Thoracic aorta (tissue), 2 donors: ENCODE measurements at places on chromosomes 5 and 9.
A peak's percentile ranks its signal among the peaks of the same experiment; 100 is the strongest.

- peak; percentile 47 for DNase-seq
These were observed 566 bp upstream of the FOCAD start for GRCh38 chr9:20683351-20684034.

DNA sequence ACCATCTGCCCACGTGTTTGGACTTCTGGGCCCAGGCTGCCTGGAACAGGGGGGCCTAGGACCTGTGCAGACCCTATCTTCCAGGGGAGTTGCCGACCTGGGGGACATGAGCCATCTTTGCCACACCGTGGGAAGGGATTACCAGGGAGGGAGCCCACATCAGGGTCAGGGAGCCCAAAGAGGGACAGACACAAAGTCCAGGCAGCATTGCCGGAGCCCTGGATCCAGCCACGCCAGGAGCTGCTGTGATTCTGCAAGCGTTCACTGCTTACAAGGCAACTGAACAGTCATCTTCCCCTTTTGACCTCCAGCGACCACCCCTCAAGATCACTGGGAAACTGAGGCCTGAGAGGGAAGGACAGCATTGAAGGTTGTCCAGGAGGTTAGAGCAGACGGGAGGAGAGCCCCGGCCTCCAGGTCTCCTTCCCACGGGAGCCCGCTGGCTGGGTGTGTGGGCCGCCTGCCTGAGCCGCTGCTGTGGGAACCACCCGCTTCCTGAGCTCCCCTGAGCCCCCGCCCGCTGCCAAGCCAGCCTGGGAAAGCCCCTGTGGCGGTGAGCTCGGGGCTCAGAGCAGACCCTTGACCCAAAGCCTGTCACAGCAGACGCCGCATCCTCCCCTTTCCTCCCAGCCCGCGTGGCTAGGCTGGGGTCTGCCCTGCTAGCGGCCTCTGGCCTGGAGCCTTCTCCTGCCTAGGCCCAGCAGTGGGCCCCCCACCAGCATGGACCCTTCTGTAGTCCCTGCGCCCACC lies 17.1 kb upstream of the NOTCH1 start:
- DNase-seq, result no peak

DNA sequence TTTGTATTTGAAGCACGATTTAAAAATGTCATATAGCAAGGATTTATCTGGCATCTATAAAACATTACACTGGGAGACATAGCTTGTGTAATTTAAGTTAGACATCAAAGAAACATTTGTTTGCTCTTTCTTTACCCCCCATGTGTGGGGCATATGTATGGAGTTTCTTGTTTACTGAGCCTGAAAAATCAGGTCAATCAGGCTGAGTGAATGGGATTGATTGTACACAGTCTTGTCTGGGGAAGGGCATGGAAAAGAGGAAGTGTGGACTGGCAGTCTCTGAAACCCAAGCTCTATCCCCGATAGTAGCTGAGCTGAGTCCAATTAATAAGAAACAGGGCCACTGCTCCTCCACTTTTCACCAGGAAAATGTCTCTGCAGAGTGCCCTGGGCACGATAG lies 49.4 kb downstream of the SLC46A2 start:
- no peak for DNase-seq

- no peak for DNase-seq
These were observed 53.7 kb upstream of the BOD1 start for GRCh38 chr5:173670130-173670651.

GRCh38 chr5:125032286-125032685 lies 285.8 kb upstream of the ZNF608 start:
- DNase-seq, result no peak

- DNase-seq, result no peak
These were observed 117.1 kb upstream of the CHD1 start for GRCh38 chr5:99045871-99046270.

GRCh38 chr5:69043655-69043996 lies 50.2 kb upstream of the SLC30A5 start:
- no peak for DNase-seq

- no peak for DNase-seq
These were observed 337.4 kb upstream of the GRIA1 start for GRCh38 chr5:153153086-153153485.

GRCh38 chr5:151233616-151234085 lies 9.8 kb upstream of the CCDC69 start:
- no peak for DNase-seq

DNA sequence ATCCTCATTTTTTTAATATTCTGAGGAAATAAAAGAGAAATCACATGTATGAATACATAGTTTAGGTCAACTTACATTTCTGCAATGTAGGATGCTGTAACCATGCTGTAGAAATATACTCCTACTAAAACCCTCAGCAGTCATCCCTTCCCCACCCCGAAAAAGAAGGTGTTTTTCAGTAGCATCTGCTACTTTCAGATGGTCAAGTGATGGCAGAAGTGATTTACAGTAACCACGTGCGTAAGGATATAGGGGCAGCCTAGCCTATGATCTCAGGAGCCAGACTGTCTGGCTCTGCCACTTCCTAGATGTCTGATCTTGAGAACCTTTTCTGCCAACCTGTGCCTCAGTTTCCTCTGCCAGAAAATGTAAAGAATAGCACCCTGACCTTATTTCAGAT lies 26.0 kb upstream of the SYK start:
- no peak for DNase-seq

- DNase-seq, result no peak
These were observed 9.0 kb downstream of the CDX1 start for GRCh38 chr5:150175536-150175935.

DNA sequence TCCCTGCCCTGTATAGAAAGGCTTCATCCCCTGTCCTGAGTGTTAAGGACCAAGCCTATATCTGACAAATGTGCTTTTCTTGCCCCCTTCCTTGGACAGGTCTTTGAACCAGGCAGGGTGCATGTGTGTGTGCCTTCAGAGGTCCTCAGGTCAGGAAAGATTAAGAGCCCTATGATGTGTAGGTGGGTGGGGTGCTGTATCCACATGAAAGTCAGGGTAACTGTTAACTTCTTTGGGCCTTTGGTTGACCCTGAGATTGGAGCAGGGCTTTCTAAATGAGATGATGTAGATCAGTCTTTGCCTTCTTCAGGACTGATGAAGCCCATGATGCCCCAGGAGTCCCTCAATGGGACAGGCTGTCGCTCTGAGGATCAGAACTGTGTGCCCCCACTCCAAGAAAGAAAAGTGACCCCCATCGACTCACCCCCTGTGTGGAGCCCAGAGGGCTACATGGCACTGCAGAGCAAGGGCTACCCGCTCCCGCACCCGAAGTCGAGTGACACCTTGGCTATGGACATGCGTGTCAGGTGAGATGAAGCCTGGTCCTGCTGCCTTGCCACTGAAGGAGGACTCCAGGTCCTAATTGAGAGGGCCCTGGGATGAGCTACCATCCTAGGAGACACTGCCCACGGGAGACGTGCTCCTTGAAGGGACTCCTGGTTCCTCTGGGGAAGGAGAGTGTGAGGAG lies 29.4 kb upstream of the POMT1 start:
- no peak for DNase-seq

DNA sequence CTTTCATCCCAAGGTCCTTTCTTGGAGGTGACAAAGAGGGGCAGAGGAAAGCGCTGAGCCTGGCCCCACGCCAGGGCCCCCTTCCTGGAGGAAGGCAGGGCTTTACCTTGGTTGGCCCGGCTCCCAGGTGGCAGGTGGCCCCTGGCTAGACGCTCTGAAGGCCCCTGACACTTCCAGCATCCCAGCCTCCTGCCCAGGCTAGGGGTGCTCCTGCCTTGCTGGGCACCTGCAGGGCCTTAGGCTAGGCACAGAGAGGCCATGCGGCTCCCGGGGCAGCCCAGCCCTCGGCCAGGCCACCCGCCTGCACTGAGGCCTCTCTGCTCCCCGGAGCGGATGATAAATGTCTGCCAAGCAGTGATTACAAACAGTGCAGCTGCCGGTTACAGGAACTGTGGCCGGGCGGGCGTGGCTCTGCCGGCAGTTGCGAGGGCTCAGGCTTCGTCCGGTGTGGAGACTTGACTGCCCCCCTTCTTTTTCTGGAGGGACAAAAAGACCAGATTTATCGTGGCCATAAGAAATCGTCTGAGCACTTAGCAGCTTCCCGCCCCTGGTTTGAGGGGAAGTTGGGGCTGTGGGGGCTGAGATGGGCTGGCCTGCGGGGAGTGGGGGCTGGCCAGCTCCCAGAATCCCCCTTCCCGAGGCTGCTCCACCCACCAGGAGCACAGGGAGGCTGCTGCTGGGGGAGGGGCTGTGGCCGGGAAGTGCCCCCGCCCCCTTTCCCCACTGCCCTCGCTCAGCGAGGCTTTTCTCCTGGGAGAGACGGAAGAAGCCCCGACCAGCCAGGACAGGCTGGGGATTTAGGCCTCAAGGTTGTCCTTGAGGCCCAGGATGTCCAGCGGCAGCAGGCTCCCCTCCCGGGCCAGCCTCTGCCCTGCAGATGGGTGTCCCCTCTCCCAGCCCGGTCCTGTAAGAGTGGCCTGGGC lies 31.6 kb upstream of the UBAC1 start:
- peak; percentile 49 for DNase-seq

DNA sequence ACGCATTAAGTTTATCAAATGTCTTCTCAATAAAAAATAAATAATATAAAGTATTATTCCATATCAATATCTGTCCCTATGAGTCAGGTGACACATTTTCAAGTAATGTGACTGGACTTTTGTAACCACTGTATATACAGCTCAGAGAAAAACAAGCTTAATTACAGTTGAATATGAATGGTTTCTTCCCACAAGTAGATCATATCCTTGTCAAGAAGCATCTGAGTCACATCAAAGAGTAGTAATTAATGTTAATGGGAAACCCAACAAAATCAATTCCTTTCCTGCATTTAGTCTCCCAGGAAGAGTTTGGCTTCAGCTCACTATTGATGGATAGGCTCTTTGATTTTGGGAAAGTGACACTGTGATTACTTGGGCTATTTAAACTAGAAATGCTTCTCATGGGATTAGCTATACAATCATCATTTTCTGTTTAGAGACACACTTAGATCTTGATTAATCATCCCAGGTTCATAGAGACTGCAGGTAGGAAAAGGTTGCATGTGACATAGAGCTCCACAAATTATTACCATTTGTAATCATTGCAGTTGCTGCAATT lies 292.9 kb downstream of the GABRG2 start:
- no peak for DNase-seq

DNA sequence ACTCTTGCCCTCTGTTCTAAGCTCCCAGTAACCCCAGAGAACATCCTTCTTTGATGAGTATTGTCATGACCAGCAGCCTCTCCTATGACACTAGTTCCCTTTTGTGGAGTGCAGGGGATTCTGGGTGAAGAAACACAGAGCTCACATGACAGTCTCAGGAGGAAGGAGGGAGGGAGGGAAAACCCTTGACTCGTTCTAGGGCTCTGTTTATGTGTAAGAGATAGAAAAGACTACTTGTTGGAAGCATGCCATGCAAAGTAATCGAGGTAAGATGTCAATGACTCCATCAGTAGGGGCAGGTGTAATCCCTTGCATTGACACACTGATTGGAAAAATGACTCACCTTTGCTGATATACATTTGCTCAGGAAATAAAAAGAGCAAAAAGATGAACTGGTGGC lies 190.2 kb upstream of the ELL2 start:
- DNase-seq, result no peak

GRCh38 chr5:95417971-95418370 lies 26.8 kb downstream of the FAM81B start:
- DNase-seq, result no peak
